Breast epithelium (tissue), 4 donors: ENCODE measurements at places on chromosomes 5 and 9. TPM values are rescaled to one million over a fixed set of nuclear protein-coding genes. Genes with fewer than 3 reads are reported as not detected.

- H3K27ac ChIP-seq: no peak overlapping the region
- H3K4me1 ChIP-seq: no peaks in the 10 kb centered on the region
- no peaks in the 10 kb centered on the region for H3K27me3 ChIP-seq
Observed at GRCh38 chr9:91427873-91428272, 4.2 kb upstream of the NFIL3 start.

DNA sequence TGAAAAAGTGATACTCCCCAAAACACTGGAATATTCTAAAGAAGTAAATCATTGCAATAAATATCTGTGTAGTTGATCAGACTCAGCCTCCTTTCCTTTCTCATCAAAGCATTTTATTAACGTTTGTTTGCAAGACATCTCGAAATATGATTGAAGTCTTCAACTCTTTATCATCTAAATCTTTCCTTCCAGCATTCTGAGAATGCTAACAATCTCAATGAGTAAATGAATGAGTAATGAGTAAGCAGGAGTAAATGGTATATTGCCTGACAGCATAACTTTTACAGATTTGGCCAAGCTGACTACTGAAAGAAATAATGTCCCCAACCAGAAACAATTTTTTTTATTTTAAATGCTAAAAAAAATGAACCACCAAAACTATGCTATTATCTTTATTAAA lies 157.1 kb downstream of the SLCO4C1 start:
- no peak overlapping the region for H3K4me3 ChIP-seq
- no peaks in the 10 kb centered on the region for H3K27me3 ChIP-seq
- H3K4me1 ChIP-seq: no peaks in the 10 kb centered on the region
- no peak for DNase-seq
- H3K36me3 ChIP-seq: no peaks in the 10 kb centered on the region

- H3K27me3 ChIP-seq: no peaks in the 10 kb centered on the region
- no peak for DNase-seq
- no peak overlapping the region for H3K4me3 ChIP-seq
- H3K27ac ChIP-seq: no peak overlapping the region
- no peaks in the 10 kb centered on the region for H3K36me3 ChIP-seq
Observed at GRCh38 chr5:16431490-16431889, 34.1 kb downstream of the ZNF622 start.

Gene RFESD
- 4.3 TPM for total RNA-seq

DNA sequence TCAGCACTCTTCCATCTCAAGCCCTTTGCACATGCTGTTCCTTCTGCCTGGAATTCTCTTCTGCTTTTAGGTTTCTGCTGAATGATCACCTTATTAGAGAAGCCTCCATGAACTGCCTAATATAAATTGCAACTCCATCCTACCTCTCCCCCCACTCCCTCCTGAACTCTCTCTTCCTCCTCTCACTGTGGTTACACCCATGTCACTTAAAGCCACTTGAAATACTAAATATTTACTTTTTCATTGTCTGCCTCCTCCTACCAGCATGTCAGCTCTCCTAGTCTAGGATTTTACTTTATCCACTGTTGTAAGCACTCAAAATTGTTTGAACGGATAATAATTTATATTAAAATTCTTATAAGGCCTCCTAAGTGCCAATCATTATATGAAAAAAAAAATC lies 43.8 kb downstream of the ACTL7B start:
- H3K27ac ChIP-seq: no peak overlapping the region
- H3K4me1 ChIP-seq: no peaks in the 10 kb centered on the region
- no peak for DNase-seq
- H3K36me3 ChIP-seq: no peaks in the 10 kb centered on the region
- no peak overlapping the region for H3K4me3 ChIP-seq
- no peaks in the 10 kb centered on the region for H3K27me3 ChIP-seq

Gene PIP5KL1
- 5.2 TPM for total RNA-seq

- no peak for DNase-seq
- no peaks in the 10 kb centered on the region for H3K27me3 ChIP-seq
- no peak overlapping the region for H3K27ac ChIP-seq
- no peaks in the 10 kb centered on the region for H3K36me3 ChIP-seq
- H3K4me3 ChIP-seq: no peak overlapping the region
Observed at GRCh38 chr5:180074462-180074861, 2.9 kb upstream of the RNF130 start.

- H3K4me3 ChIP-seq: no peak overlapping the region
- H3K4me1 ChIP-seq: peaks cover 13% of the 10 kb centered on the region
- DNase-seq: no peak
- H3K36me3 ChIP-seq: no peaks in the 10 kb centered on the region
- H3K27ac ChIP-seq: peak overlapping the region; percentile 94
Observed at GRCh38 chr9:130843049-130843908, 8.2 kb downstream of the ABL1 start.

- H3K27me3 ChIP-seq: no peaks in the 10 kb centered on the region
- DNase-seq: no peak
- peak overlapping the region; percentile 36 for H3K27ac ChIP-seq
- peaks cover 34% of the 10 kb centered on the region for H3K36me3 ChIP-seq
- H3K4me1 ChIP-seq: no peaks in the 10 kb centered on the region
Observed at GRCh38 chr9:131491001-131491710, 11.6 kb upstream of the POMT1 start.

GRCh38 chr5:34858790-34859189 lies 19.8 kb downstream of the TTC23L start:
- no peaks in the 10 kb centered on the region for H3K4me1 ChIP-seq
- no peaks in the 10 kb centered on the region for H3K27me3 ChIP-seq
- no peak for DNase-seq
- no peak overlapping the region for H3K27ac ChIP-seq

DNA sequence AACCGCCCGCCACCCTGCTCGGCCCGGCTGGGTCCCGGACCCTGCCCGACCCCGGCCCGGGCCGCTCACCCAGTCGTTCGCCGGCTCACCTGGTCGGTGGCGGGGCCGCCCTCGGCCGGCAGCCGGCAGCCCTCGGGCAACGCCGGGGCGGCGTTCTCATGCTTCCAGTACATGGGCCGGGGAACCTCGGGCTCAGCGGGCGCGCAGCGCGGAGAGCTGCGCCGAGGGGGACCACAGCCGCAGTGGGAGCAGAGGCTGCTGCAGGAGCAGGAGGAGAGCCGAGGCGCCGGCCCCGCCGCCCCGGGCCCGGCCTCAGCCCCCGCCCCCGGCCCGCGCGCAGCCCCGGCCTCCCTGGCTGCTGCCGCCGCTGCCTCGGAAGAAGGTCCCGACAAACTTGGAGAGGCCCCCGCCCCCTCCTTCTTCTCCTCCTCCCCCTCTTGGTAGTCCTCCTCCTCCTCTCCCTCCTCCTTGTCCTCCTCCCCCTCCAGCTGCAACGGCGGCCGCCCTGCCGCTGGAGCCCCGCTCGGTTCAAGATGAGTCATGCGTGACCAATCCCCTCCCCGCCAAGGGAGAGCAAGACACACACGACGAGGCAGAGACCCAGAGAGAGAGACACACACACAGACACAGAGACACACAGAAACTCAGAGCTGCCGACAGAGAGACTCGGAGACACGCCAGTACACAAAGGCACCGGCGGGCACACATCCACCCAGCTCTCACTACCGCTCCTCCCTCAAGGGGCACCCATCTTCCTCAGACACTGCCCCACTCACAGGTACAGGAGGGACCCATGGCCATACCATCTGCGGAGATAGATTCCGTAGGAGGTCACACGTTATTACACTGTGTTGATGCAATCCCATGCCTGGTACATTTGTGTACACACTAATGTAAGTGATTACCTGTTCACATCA lies at the start of gene LHX6:
LHX6 (minus strand) TSS at position 390 of the 917 bp plus-strand sequence; CDS start at position 173, 217 bp downstream.
- H3K36me3 ChIP-seq: no peaks in the 10 kb centered on the region
- H3K4me3 ChIP-seq: peak within 1 kb of the TSS; percentile 71
- peaks cover 3% of the 10 kb centered on the region for H3K4me1 ChIP-seq
- peaks cover 13% of the 10 kb centered on the region for H3K27me3 ChIP-seq
- DNase-seq: no peak

DNA sequence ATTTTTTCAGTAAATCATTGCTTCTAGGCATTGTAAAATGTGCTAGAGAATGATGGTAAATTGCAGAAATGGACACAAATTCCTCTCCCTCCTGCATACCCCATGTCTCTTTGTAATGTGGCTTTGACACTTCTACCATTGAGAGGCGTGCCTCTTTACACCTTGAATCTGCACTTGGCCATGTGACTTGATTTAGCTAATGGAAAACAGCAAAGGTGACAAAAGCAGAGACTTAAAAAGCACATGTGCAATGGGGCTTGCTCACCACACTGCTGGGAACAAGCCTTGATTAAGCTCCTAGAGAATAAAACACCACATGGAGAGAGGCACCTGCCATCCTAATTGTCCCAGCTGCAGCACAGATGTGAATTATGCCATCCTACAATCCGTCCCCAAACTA lies 69.9 kb upstream of the NAA35 start:
- no peak for DNase-seq
- no peaks in the 10 kb centered on the region for H3K4me1 ChIP-seq
- H3K4me3 ChIP-seq: no peak overlapping the region
- no peaks in the 10 kb centered on the region for H3K27me3 ChIP-seq
- H3K27ac ChIP-seq: no peak overlapping the region

DNA sequence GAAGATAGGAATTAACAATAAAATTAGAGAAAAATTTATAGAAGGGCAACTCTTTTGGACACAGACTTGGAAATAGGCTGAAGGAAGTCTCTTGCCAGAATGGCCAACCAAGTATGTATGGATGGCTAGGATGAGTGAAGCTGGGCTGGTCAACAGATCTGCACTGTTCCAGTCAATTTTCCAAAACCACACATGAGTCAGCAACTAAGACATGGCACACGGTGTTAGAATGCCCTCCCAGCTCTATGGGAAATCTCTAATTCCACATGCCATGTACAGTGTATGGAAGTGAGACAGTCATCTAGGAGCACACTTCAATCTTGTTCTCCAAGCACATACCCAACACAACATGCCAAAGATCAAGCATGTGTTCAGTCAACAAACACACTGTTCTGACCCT lies 129.6 kb downstream of the GLIS3 start:
- no peak for DNase-seq
- H3K36me3 ChIP-seq: no peaks in the 10 kb centered on the region
- H3K4me1 ChIP-seq: no peaks in the 10 kb centered on the region
- no peaks in the 10 kb centered on the region for H3K27me3 ChIP-seq

- H3K36me3 ChIP-seq: no peaks in the 10 kb centered on the region
- no peak overlapping the region for H3K4me3 ChIP-seq
- no peak overlapping the region for H3K27ac ChIP-seq
- no peaks in the 10 kb centered on the region for H3K4me1 ChIP-seq
- DNase-seq: no peak
Observed at GRCh38 chr5:103375350-103375749, 116.8 kb downstream of the MACIR start.

- H3K27me3 ChIP-seq: no peaks in the 10 kb centered on the region
- no peak for DNase-seq
- no peak overlapping the region for H3K27ac ChIP-seq
- H3K4me3 ChIP-seq: no peak overlapping the region
- no peaks in the 10 kb centered on the region for H3K4me1 ChIP-seq
Observed at GRCh38 chr5:15702102-15702501, 202.1 kb downstream of the FBXL7 start.

DNA sequence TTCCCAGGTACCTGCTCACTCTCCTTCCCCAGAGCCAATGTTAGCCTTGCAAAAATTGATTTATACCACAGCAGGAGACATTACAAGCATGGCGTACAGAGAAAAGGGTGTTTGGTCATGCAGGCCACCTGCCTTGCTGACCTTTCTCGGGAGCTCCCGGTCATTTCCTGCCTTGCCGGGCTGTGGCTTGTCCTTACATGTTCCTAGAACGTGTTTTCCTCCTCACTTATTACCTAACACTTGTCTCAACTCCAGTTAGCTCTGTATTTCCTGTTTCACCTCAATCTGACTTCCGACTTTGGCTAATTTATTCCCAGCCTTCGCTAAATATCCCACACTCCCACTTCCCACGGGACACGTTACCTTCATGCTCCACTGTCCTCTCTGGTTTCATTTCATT lies 282.5 kb downstream of the ICE1 start:
- no peaks in the 10 kb centered on the region for H3K27me3 ChIP-seq
- no peak for DNase-seq
- H3K36me3 ChIP-seq: no peaks in the 10 kb centered on the region

Gene SLC28A3
- 52.7 TPM for total RNA-seq

DNA sequence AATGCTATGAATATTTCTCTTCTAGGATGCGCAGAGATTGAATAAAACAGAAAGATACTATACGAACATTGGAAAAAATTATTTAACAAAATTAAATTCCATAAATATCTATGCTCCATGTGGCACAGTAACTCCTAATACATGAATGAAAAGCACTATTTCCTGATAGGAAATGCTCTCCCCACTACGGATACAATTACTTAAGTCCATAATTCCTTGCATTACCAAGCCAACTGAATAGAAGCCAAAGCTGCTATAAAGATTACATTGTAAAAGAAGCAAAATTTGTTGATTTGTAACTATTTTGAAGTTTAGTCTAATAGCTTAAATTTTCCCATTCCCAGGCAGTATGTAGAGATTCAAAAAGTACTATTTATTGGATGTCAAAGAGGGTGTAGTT lies 61.8 kb upstream of the SNX2 start:
- no peaks in the 10 kb centered on the region for H3K4me1 ChIP-seq
- H3K36me3 ChIP-seq: no peaks in the 10 kb centered on the region
- no peak overlapping the region for H3K27ac ChIP-seq
- H3K27me3 ChIP-seq: no peaks in the 10 kb centered on the region
- DNase-seq: no peak
- H3K4me3 ChIP-seq: no peak overlapping the region

- H3K4me3 ChIP-seq: no peak overlapping the region
- no peaks in the 10 kb centered on the region for H3K4me1 ChIP-seq
- H3K27ac ChIP-seq: no peak overlapping the region
- H3K27me3 ChIP-seq: no peaks in the 10 kb centered on the region
- DNase-seq: no peak
Observed at GRCh38 chr5:122877518-122877917, 32.1 kb downstream of the SNX24 start.

DNA sequence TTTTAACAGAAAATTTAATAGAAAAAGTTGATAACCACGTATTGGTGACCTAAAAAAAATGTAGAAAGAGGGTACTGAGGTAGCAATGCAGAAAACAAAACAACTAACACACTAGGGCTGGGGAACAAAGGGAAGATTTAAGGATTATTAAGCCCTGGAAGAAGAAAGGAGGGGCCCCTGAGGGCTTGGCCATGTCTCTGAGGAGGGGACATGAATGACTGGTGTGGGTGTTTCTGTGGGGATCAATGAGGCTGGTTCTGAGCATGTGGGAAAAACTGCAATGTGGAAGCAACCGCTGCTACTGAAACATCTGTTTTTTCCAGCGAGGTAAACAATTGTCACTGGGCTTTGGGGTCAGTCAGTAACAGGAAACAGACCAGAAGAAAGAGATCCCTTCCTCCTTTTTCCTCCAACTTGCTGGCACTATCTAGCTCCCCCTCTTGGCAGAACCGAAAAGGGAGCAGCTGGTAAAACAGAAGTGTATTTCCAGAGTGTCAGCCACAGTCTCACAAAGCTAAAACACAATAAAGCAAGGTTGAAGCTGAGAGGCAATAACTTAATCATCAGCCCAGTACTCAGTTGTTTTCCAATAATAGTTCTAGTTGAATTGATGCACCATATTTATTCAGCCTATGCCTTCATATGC lies 48.3 kb downstream of the ATPSCKMT start:
- no peak overlapping the region for H3K4me3 ChIP-seq
- no peak overlapping the region for H3K27ac ChIP-seq
- DNase-seq: no peak
- no peaks in the 10 kb centered on the region for H3K4me1 ChIP-seq
